Breast epithelium (tissue), 4 donors: ENCODE measurements at places on chromosomes 4 and X. TPM values are rescaled to one million over a fixed set of nuclear protein-coding genes. Genes with fewer than 3 reads are reported as not detected.

CENPC gene
- total RNA-seq: 45.9 TPM

SCRG1 gene
- under 0.01 TPM for total RNA-seq

RAB41 gene
- total RNA-seq: not detected

GUCY1B1 gene
- total RNA-seq: 18.0 TPM

F9 gene
- total RNA-seq: not detected

UGT2B10 gene
- not detected for total RNA-seq

CENPVL2 gene
- not detected for total RNA-seq

GNRHR gene
- not detected for total RNA-seq

GLRA2 gene
- total RNA-seq: not detected

- H3K27me3 ChIP-seq: no peaks in the 10 kb centered on the region
- H3K4me1 ChIP-seq: no peaks in the 10 kb centered on the region
- no peak for DNase-seq
- H3K36me3 ChIP-seq: no peaks in the 10 kb centered on the region
- H3K27ac ChIP-seq: no peak overlapping the region
Observed at GRCh38 chrX:104482757-104483156, 83.2 kb upstream of the IL1RAPL2 start.

- no peak overlapping the region for H3K4me3 ChIP-seq
- no peaks in the 10 kb centered on the region for H3K27me3 ChIP-seq
- H3K4me1 ChIP-seq: no peaks in the 10 kb centered on the region
Observed at GRCh38 chr4:56215901-56216300, 171.4 kb downstream of the AASDH start.

GRCh38 chr4:7945709-7946380 lies 6.2 kb upstream of the AFAP1 start:
- no peak overlapping the region for H3K4me3 ChIP-seq
- no peaks in the 10 kb centered on the region for H3K36me3 ChIP-seq
- no peaks in the 10 kb centered on the region for H3K27me3 ChIP-seq
- no peak for DNase-seq

- DNase-seq: no peak
- H3K27ac ChIP-seq: no peak overlapping the region
Observed at GRCh38 chr4:15495621-15496020, 25.9 kb downstream of the CC2D2A start.

GRCh38 chr4:32268863-32269262 lies 1548.7 kb downstream of the PCDH7 start:
- DNase-seq: no peak
- no peak overlapping the region for H3K4me3 ChIP-seq
- no peaks in the 10 kb centered on the region for H3K4me1 ChIP-seq
- no peaks in the 10 kb centered on the region for H3K27me3 ChIP-seq
- no peaks in the 10 kb centered on the region for H3K36me3 ChIP-seq

DNA sequence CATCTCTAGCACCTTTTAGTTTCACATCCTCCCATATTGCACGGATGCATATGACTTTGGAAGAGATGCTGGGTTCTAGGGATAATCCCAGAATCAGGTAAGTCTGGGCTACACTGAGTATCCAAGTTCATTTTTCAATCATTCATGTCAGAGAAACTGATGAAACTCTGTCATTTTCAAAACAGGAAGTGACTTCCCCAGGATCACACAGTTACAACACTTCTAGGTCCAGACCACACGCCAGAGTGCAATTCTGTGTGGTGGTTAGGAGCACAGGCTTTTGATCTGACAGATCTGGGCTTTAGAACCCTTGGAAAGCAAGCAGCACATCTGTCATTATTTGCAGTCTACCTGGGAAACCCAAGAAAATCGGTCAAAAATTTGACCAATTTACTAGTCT lies 52.1 kb upstream of the CDKN2AIP start:
- no peaks in the 10 kb centered on the region for H3K4me1 ChIP-seq
- no peak overlapping the region for H3K4me3 ChIP-seq
- no peaks in the 10 kb centered on the region for H3K27me3 ChIP-seq

DNA sequence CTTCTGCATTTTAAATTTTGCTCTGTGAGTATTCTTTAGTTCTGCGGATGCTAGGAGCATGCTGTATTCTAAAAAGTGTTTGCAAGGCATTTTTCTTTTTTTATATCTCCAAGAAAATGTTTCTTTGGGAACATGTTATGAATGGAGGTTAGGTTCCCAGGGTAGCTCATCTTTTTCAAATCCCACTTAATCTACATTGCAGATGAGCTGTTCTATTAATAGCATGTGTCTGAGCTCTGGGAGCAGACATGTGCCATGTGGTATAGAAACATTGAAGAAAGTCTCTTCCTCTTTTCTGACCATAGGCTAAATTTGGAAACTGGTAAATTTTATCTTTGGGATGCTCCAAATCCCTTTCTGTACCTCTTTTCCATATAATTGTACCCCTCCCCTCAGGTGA lies 23.2 kb downstream of the DIAPH2 start:
- H3K36me3 ChIP-seq: no peaks in the 10 kb centered on the region
- no peaks in the 10 kb centered on the region for H3K4me1 ChIP-seq
- no peak for DNase-seq
- H3K27ac ChIP-seq: no peak overlapping the region
- no peaks in the 10 kb centered on the region for H3K27me3 ChIP-seq

GRCh38 chrX:47629419-47630200 lies at the start of gene CFP:
CFP (minus strand) TSS chrX:47629930; CDS start chrX:47629844, 86 bp downstream.
- DNase-seq: no peak
- H3K27ac ChIP-seq: no peak within 1 kb of the TSS
- no peaks in the 10 kb centered on the region for H3K36me3 ChIP-seq
- no peak within 1 kb of the TSS for H3K4me3 ChIP-seq

DNA sequence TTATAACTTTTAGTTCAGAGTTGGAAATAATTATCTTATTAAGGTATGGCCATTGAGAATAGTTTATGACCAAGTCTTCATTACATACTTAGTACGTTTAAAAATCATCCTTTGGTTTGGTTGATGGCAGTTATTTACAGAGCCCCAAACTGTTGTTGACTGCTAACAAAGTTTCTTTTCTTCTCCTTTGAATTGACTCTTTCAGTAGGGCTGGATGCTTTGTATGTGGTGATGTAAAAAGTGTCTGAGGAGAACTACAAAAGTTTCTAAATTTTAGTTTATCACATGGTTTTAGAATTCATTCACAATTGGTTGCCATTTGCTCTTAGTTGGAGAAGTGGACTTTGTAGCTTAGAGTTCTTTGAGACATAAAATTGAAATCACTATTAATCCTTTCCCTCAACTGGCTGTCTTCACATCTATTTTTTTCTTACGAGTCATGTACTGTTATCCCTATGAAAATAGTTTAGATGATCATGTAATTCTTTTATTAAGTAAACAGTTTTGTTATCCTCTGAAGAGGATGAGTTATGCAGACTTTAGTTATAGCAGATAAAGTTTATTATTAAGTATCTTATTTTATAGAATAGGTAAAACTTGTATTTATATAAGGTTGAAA lies 14.8 kb downstream of the PTPN13 start:
- H3K27me3 ChIP-seq: no peaks in the 10 kb centered on the region
- H3K36me3 ChIP-seq: no peaks in the 10 kb centered on the region
- H3K4me3 ChIP-seq: no peak overlapping the region
- no peaks in the 10 kb centered on the region for H3K4me1 ChIP-seq

DNA sequence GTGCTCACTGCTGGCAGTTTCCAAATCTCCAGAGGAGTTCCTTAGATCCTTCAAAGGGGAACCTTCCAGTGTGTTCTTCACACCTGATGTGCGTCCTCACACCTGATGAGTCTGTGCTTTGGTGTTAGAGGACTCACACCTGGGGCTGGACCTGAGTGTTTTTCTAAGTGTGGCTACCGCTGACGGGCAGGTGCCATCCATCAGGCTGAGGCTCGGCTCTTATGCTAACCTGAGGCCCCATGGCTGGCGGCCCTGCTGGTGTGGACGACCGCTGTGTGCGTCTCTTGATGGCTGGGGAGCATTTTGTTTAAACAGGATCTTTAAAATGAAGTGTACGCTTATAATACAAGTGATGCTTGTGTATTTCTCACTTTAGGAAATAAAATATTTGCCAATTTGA lies 28.4 kb downstream of the PCGF3 start:
- H3K4me3 ChIP-seq: no peak overlapping the region
- H3K36me3 ChIP-seq: peaks cover 11% of the 10 kb centered on the region
- no peaks in the 10 kb centered on the region for H3K4me1 ChIP-seq
- no peak overlapping the region for H3K27ac ChIP-seq
- no peaks in the 10 kb centered on the region for H3K27me3 ChIP-seq
- DNase-seq: no peak
